ENCODE measurements at places on chromosomes 3 and 15.

DNA sequence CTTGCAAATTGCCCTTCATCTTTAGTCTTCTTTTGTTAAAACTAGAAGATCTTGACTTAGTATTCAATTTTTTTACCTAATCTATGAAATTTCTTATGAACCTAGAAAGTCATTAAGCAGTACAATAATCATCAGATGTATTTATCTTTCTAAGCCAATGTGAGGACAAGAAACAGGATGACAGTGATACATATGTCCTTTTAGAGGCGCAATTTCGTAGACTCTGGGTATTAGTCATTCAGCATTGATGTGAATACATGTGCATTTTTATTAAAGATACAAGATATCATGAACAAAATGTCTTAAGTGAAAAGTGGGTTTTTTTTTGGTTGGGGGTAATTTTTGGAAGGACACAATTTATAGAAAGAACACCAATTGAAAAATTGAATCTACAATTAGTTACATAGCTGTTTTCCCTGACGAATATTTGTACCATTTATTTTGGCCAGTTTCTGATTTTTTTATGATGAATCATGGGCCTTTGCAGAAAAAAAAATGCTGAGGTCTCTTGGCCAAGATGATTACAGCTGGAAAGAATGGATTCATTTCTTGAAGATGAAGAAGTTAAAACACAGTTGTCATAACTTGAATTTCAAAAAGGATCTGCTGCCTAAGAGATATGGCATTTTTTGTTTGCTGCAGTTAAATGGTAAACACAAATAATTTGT is 48.9 kb upstream of the AGTR1 start:
- no peak for DNase-seq

DNA sequence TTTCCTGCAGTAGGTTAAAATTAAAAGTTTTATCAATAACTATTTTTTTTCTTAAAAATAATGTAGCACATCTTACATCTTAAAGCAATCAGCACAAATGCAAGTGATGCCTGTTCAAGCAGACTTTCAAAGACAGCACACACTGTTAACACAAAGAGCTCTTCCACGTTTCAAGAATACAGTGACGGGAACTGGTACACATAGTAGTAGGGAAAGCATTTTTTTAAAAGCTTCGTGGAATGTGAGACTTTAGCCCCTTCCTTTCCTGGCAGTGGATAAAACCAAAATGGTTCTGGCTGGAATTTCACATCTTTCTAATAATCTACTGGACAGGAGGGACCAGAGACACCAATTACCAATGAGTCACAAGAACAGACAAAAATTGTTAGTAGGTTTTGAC is 33.5 kb upstream of the SLC2A2 start:
- DNase-seq: no peak

DNA sequence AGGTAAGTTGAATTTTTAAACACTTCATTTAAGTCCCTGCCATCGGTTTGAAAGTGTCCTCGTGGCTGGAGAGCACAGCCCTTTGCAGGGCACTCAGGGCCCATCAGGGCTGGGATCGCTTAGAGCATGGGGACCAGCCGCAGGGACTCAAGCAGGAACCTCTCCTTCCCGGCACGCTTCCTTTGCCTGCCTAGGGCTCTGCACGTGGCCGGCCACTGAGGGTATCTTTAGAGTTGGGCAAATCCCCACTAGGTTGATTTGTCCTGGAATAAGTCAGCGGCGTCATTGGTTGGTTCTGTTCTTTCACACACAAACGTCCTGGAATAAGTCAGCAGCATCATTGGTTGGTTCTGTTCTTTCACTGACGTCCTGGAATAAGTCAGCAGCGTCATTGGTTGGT is 131.6 kb downstream of the OCA2 start:
- no peak for DNase-seq

DNA sequence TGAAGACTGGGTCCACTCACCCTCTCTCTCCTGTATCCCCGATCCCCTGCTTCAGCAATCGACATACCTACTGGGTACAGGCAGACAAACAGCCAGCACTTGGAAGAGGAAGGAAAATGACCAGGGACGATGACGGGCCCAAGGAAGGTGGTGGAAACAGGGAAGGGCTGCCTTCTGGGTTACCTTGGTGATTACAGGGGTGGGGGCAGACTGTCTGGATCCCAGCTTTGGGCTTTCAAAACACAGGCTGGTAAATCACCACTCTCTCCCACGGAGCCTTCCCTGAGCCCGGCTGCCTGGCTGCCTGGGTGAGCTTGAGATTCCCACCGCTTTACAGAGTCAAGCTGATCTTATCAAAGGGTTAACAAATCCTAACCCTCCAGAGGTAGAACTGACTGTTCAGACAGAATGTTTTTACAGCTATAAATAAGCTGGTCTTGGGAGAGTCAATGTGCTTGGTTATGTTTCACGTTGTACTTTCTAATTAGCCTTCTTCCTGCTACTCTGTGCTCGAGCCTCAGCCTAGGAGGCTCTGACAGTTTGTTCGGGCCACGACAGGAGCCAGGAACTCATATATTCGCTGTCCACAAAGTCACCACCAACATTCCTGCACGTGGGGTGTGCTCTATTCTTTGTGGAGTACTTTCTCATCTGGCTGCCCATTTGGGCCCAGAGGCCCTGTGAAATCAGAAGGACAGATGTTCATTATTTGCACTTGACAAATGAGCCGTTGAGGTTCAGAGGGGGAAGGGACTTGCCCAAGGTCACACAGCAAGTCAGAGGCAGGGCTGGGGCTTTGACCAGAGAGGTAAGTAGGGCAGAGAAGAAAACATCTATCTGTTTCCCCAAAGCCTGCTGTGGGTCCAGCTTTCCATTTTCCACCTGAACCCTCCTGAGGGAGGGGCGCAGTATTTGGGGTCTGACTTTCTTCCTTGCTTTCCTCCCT is 63.5 kb downstream of the FEM1B start:
- no peak for DNase-seq

DNA sequence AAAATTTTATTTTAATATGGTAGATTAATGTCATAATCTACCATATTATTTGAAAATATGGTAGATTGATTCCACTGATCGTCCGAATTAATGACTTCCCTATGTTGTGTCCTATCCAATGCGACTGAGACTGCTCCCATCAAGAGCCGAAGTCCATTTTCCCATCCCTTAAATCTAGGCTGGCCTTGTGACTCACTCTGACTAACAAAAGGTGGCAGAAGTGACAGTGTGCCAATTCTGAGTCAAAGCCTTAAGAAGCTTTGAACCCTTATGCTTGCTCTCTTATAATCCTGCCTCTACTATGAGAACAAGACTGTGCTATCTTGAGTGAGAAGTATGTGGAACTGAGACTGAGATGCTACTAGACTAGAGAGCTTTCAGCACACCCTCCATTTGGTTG is 387.2 kb downstream of the ROBO1 start:
- no peak for DNase-seq

DNA sequence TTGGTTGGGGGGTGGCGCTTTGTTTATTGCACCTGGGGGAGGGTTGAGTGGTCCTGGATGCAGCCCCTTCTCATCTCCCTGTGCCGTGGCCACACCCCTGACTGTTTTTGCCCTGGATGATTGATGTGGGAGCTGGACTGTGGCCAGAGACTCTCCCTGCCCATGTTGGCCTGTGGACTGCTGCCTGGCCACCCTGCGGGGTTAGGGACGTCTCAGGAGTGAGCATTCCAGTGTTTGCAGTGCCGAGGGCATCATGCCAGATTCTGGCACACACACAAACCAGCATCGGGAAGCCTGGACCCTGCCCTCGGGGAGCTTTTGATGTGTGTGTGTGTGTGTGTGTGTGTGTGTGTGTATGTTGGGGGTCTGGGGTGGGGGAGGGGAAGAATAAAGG is 15.8 kb downstream of the APBA2 start:
- no peak for DNase-seq
